ENCODE measurements at places on chromosomes 3 and 15.

- DNase-seq = no peak
Observed at GRCh38 chr15:77578641-77579372, 53.9 kb downstream of the LINGO1 start.

- peak; percentile 43 for DNase-seq
Observed at GRCh38 chr15:98518823-98519561, 129.3 kb upstream of the IGF1R start.

GRCh38 chr3:136624894-136625815, 127.0 kb downstream of the STAG1 start:
- DNase-seq = no peak

DNA sequence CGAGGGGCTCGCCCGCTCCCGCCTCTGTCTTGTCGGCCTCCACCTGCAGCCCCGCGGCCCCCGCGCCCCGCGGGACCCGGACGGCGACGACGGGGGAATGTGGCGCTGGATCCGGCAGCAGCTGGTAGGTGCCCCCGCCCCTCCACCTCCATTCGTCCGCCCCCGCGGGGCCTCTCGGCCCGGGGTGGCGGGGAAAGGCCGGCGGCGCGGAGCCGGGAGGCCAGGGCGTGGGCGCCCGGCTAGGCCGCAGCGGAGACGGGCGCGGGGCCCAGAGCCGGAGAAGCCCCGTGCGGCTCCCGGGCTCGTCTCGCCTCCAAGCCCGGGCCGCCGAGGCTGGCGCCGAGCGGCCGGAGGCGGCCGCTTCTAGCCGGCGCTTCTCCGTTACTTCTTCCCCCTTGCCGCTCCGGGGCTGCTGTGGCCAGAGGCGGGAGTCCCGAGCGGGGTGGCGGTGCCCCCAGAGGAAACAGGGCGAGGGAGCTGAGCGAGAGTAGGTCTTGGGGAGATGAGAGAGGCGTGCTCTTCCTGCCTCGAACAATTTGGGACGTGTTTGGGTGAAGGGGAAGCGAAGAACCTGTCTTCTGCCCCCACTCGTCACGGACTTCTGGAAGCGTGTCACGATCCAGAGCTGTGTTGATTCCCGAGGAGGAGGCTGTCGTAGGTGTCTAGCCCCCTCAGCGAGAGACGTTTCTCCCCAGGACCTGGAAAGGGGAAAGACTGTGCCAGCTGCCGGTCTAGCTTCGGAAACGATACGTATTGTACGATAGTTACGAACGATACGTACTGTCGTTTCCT, 555 bp downstream of the ATP11B start:
- DNase-seq = peak; percentile 61

DNA sequence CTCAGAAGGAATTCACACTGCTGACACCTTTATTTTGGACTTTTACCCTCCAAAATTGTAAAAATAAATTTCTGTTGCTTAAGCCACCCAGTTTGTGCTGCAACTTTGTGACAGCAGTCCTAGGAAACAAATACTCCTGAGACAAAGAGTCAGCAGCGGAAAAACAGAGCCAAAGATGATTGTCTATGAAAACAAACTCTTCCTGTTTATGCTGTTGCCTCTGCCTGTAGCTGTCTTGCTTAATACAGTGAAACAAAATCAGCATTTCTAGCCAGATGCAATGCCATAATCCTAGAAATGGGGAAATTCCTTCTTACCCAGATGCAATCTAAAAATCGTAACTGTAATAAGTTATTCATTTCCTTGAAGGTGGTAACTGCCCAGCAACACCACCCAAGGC, 387.5 kb upstream of the ATP11B start:
- DNase-seq = no peak

GRCh38 chr15:42141246-42141645, 15.2 kb downstream of the PLA2G4F start:
- no peak for DNase-seq

DNA sequence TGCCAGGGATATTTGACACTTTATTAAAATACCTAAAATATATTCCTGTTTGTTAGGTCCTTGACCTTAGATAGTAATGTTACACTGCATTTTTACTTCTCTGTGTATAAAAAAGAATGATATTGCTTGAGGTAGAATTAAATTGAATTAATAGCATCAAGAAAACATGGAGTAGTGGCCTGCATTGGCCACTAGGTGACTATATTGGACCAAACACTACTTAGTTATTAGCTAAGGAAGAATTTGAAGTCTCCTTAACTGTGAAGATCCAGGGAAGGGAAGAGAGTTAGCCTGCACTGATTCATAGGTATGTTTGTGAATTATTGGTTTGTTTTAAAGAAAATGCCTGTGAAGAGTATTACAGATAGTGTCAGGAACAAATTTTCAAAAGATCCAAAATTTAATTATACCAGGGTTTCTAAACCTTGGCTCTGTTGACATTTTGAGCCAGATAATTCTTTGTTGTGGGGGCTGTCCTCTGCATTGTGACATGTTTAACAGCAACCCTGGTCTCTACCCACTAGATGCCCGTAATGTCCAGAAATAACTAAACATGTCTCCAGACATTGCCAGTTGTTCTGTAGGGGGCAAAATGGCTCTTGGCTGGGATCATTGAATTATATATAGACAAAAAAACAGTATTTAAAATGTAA, 103.6 kb upstream of the THSD4 start:
- DNase-seq = no peak

DNA sequence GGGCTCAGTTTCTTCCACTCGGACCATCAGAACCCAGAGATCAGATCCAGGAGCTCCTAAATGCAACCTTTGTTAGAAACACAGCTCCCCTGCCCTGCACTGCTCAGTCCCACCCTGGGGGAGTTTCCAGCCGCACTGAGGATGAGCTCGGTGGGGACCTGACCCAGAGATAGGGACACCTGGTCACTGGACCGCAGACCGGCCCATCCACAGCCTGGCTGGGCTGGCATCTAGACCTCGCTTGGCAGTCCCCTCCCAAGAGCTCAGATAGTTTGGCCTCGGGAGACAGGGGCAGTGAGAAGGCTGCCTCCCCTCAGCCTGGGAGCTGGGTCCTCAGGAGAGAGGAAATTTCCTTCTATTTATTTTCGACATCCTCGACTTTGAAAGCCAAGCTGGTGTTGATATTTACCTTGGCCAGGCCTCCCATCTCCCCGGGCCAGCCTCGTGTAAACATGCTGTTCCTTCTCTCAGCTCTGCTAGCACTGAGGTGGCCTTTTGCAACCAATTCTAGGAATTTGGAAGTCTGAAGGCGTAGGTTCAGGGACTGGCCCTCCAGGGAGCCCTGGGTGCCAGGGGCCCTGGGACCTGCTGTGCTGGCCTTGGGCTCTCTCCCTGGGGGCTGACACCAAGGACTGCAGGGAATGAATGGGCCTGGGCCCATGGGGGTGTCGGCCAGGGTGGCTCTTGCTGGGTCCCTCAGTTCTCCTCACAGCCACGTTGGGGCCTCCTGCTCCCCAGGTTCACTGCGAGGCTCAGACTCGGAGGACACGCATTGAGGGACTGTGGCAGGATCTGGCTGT, 90.1 kb downstream of the VGLL4 start:
- DNase-seq = no peak

GRCh38 chr15:29103824-29104565, 165.6 kb downstream of the NSMCE3 start:
- peak; percentile 68 for DNase-seq

DNA sequence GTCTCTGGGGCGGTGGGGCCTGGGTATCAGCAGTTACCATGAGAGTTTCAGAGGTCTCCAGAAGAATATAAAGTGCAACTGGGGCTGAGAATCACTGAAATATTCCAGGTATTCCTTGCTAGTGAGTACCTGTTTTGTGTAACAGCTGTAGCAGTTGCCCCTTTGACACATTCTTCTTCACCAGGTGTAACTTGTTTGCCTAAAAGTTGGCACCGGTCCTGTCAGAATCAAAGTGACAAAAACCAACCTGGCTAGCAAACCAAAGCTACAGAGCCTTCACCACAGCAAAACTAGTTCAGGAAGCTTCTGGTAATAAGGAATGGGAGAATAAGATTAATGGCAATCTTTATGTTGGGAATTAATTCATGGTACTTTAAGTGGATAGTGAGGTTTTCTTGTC, 296.0 kb downstream of the NAALADL2 start:
- DNase-seq = no peak

GRCh38 chr3:37272741-37273140, 98.4 kb upstream of the LRRFIP2 start:
- no peak for DNase-seq

DNA sequence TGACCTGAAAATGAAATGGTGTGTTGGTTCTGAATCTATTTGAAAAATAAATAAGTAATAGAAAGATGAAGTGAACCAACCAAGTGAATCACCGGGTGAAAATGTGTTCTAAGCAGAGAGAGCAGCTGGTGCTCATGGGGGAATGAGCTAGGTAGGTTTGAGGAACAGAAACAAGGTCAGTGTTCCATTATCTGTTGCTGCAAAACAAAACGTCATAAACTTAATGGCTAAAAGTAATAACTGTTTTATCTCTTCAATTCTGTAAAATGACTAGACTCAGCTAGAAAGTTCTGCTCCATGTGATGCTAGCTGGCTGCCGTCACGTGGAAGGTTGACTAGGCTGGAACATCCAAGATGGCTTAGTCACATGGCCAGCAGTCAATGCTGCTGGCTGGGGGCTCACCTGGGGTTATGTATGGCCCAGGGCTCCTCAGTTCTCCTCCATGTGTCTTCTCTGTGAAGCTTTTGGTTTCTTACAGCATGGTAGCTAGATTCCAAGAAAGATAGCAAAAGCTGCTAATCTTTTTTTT, 13.3 kb upstream of the SH3BP5 start:
- peak; percentile 14 for DNase-seq

DNA sequence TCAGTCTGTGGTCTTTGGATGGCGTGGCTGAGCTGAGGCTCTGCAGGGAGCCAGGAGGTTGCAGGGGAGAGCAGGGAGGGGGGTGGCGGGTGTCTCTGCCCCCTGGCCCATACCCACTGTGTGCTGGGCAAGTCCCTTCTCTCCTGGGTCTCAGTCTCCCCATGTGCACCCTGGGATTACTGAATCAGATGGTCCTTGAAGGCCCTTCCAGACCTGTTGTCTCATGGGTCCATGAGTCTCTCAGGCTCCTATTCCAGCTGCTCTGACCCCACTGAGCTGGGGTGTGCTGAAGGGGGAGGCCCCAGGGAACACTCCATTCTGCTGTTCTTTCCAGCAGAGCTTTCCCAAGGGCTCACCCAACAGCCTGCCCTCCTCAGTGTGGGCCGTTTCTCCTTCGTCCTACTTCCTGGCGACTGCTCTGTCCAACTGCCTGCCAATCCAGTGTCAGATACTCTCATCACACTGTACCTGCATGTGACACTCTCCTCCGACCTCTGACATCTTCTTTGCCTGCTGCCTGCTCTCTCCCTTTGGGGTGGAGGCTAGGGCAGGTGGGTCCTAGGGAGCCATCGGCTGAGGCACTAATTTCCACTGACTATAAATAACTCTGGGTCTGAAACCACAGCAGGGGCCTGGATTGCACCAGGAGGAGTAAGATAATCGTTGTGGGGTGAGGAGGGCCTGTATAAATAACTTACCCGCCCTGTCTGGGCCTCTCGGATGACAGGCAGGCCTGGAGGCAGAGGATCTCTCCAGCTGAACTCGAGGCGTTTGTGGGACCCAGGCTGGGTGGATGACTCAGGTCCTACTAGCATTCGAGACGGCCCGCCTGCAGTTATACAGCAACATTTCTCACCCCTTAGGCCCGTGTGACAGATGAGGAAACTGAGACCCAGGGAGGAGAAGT, 67.1 kb downstream of the ATP2B2 start:
- DNase-seq = peak; percentile 29

- no peak for DNase-seq
Observed at GRCh38 chr3:55172913-55173312, 245.1 kb upstream of the LRTM1 start.

DNA sequence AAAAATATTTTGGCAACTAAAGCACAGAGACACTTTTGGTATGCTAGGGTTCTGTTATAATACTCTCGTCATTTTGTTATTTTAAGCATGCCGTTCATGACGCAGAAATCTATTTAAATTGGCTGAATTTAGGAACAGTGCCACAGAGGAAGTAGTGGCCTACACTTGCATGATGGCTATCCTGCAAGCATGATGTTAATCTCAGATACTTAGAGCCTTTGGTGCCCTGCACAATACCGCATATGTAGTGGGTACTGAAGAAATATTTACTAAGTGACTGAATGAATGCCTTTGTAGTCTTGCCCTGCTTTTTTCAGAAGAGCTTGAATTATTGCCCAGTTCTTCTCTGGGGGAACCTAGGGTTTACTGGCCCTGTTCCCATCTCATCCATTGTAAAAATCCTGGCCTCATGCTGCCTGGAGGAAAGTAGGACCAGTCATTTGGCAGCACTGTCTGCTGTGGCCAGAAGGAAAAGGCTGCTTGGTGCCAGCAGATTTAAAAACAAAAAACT, 79.0 kb downstream of the SERPINI1 start:
- DNase-seq = no peak

DNA sequence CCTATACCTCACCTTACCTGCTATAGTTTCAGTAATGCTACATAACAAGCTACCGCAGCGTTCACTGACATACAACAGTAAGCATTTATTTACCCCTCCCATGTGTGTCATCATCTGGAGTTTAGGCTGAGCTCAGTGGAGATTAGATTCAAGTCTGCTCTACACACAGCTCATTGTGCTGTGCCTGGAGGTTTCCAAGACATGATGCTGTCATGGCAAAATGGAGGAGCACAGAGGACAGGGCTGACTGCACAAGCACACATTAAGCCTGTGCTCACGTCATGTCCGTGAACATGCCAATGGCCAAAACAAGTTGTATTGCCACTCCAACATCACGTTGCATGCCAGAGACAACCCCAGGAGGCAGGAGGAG, 333.8 kb upstream of the TRIM42 start:
- DNase-seq = no peak

DNA sequence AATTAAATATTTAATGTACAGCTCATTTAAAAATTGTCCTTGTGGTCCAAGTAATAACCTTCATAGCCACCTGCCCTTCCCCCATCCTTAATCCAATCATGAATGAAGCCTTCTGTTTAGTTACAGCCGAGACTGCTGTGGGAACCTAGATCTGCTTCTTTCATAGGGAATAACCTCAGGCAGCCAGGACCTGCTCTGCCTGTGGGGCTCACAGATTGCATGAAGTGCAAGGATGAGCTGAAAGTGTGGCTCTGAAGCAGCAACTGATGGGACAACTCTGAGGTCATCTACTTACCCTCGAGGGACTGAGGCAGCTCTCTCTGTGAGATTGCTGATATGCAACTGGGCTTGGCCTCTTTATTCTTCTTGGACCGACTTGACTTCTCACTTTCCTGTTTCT, 169.8 kb downstream of the POTEB3 start:
- DNase-seq = no peak
